ENCODE measurements at places on chromosomes 2 and 18.

DNA sequence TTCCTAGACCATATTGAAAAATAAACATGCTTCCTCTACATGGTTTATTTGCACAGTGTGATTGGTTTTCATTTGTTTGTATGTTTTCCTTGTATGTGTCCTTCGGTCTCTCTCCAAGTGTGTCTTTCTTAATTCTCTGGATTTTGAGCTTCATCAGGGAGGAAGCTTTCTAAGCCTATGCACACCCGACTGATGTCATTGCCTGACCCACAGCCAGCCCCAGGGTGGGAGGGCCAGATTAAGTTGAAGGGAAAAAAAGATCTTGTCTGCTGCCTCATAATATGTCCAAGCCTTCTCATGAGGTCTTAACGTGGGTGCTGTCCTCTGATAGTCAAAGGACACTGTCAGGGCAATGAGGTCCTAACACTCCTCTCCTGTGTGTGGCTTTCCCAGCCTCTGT, 115.2 kb downstream of the MARCHF4 start:
- DNase-seq = no peak

- no peak for DNase-seq
These were observed 54.0 kb upstream of the GPR75 start for GRCh38 chr2:53913721-53914120.

DNA sequence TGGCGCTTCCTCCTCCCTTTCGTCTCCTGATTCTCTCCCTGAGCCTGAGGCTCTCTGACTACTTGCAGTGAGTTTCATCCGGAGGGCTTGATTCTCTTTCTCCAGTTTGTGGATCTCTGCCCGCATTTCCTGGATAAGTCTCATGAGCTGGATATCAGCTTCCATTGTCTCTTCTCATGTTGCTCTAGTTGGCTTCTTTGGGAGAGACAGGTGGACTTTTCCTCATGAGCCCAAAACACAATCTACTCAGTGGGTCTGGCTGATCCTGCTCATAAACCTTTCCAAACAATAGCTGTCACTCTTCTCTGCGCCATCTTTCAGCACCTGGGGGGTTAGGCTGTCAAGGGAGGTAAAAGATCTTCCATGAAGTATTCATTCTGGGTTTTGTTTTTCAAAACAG, at the start of gene CCDC195:
Gene CCDC195 (minus strand): TSS at position 165 of the 400 bp plus-strand sequence. CDS start 0 bp downstream, at position 165.
- no peak for DNase-seq

DNA sequence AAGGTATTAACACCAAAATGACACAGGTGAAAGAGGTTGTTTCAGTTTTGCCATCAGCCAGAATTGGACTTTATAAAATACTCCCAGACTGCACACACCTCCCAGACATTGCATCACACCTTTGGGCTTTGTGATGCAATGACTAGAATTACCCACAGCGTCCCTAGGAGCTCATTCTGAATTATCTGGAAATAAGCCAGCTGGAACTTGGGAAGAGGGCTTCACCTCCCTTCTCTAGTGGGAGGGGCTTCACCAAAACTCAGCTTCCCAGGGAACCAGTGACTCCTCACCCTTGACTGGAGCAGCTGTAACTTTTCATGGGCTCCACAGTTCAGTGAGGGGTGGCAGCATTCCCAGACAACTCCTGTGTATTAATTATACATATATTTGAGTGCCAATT, 83.1 kb upstream of the BZW1 start:
- DNase-seq = no peak

GRCh38 chr2:64609942-64610281, 43.8 kb downstream of the SERTAD2 start:
- no peak for DNase-seq

DNA sequence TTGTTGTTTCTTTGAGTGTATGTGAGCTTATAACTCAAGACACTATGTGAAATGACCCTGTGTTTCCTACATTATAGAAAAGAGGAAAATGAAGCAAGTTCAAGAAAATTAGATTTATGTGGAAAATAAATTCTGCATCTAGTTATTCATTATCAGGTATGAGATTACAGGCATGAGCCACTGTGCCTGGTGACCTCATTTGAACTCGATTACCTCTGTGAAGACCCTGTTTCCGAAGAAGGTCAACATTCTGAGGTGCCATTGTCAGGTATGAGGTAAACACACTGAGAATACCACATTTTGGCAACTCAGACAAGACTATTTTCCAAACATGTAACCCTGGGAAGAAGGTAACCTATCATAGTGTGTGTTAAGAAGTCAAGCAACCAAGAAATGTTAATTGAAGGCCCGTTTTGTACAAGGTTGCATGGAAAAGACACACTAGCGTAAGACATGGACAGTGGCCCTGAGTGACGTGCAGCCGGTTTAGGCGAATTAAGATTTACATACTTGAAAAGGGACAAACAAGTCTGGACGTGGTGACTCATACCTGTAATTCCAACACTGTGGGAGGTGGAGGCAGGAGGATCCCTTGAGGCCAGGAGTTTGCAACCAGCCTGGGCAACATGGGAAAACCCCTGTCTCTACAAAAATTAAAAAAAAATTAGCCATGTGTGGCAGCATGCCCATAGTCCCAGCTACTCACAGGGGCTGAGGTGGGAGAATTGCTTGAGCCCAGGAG, 186.6 kb downstream of the NEDD4L start:
- DNase-seq = no peak

- DNase-seq = no peak
These were observed 59.6 kb upstream of the DLX2 start for GRCh38 chr2:172162225-172162733.

- DNase-seq = no peak
These were observed 22.7 kb downstream of the EPC2 start for GRCh38 chr2:148667113-148667836.

DNA sequence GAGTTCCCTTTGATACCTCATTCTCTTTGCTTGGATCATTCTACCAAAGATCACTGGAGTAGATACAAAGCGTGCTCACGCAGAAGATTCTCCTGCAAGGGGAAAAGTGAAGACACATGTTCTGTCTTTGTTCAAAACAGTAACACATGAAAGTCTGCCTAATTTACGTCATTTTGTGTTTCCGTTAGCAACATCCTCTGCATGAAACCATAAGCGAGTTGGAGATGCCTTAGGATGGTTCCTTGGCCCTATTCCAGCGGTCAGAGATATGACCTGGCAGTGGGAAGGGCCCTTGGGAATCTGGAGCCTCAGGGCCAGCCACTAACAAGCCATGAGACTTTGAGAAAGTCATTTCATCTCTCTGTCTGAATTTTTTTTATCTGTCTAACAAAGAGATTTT, 180.9 kb upstream of the TWIST2 start:
- no peak for DNase-seq

DNA sequence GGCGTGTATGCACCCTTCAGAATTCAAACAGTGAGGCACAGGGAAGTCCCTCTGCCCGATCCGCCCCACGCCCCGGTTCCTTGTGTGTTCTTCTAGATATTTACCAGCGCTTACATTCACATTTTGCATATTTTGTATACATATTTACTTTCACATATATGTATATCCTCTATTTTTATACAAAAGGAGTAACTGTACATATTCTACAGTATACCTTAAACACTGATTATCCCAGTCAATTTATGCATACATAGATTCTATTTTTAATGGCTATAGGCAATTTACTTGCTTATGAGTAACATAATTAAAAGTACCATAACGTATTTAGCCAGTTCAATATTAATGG, 307 bp upstream of the DUSP11 start:
- no peak for DNase-seq

GRCh38 chr2:38466876-38467767, 90.0 kb upstream of the ATL2 start:
- DNase-seq = no peak

DNA sequence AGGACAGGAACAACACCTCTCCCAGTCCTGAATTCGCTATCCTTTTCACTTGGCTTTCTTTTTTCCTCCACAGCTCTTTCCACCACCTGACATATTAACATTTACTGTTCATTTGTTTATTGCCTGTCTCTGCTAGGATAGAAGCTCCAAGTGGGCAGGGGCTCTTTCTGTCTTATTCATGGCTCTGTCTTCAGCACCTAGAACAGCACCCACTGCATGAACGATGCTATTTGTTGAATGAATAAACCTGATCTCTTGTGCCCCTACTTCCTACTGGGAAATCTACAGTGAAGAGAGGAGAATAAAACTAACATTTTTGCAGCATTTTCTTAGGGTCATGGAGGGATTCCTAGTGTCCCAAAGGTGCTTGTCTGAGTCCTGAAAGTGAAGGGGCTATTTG, 24.4 kb upstream of the GAREM2 start:
- no peak for DNase-seq

DNA sequence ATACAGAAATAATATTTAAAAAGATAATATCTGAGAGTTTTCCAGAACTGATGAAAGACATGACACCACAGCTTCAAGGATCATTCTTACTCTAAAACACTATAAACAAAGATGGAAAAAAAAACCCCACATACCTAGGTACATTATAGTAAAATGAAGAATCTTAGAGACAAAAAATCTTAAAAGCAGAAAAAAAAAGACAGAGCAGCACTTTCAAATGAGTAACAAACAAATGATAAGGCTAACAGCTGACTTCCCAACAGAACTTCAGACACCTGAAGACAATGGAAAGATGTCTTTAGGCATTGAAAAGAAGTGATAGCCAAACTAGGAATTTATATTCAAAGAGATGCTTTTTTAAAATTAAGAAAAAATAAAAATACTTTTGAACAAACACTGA, 21.2 kb upstream of the AFF3 start:
- DNase-seq = no peak

DNA sequence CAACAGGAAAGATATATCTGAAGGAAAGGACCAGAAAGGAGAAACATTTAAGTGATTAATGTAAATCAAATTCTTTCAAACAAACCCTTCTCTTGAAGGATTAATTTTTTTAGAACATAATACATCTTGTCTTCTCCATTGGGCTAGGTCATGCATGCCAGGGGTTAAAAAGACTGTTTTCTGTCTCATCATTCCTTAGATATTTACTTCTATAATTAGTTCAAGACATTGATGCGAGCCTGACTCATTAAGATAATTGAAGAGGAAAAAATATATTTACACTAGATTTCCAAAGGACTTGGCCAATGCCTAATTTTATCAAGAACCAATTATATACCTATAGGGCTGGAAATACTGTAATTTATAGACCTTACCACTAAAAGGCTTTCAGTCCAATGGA, 166.6 kb upstream of the SETBP1 start:
- no peak for DNase-seq

- no peak for DNase-seq
These were observed 24.6 kb downstream of the FIGN start for GRCh38 chr2:163711258-163711657.

GRCh38 chr18:32520771-32521170, 50.1 kb upstream of the GAREM1 start:
- no peak for DNase-seq

DNA sequence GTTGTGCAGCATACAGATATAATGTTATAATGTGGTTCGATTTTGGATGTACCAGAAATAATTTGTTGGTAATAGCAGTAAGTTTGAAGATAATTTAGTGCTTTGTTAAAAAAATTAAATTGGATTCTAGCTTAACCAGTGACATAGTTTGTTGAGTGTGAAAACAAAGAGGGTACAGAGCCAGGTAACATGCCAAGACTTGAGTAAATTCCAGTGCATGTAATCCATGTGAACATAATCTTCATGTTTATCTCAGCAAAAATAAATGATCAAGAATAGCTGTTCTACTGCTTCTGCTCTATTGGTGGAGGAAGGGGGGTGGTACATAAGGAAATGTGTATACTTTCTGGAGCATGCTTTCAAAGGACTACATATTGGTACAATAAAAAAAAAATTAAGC, 165.8 kb downstream of the DNAH7 start:
- DNase-seq = no peak
